Stimulated activated memory B cell treated with anti-CD40 and anti-IgM and Interleukin-4, amounts not matched to agents 10 μg/mL and 1 μg/mL and 100 μg/mL, for 72 hours (primary cell): ENCODE measurements at places on chromosomes 13 and 19.

- ATAC-seq = peak; percentile 5
Measured at GRCh38 chr13:25939961-25940687, 111.7 kb downstream of the SHISA2 start.

DNA sequence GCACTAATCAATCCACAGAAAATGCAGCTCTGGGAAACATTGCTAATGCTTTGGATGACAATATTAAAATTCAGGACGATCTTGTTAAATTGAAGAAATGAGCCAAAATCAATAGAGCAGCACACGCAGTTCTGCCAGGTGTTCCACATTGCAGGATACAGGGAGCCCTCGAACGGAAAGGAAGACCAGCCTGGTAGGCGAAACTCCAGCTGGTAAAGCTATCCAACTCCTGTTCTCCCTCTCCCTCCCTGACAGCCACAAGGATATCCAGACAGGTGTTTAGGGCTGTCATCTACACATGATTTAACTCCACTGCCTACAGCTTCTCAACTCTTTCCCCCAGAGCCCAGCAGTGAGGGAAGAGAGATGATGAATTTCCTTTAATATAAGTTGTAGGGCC is 67.7 kb downstream of the EPSTI1 start:
- ATAC-seq = no peak

- no peak for ATAC-seq
Measured at GRCh38 chr19:4338441-4339355, at the start of gene STAP2. STAP2 (minus strand) TSS chr19:4338827; CDS start chr19:4338753, 74 bp downstream.

- ATAC-seq = no peak
Measured at GRCh38 chr19:54682306-54682856, 19.6 kb downstream of the LILRB4 start.

DNA sequence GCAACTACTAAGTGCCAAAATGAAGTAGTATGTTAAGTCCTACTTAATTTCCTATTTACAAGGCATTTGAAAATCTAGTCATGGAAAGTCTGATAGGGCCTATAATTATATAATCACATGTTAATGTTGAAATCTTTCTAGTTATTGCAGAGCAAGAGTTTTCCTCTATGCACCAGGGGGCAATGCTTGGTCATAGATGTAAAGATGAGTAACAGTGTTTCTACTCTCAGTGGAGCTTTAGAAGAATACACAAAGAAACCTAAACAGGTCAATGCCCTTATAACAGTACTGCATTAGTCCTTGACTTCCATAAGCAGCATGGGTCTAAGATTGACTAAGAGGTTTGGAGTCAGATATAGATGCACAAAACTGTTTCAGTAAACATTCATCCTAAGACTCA is 218.7 kb downstream of the KCTD12 start:
- no peak for ATAC-seq

DNA sequence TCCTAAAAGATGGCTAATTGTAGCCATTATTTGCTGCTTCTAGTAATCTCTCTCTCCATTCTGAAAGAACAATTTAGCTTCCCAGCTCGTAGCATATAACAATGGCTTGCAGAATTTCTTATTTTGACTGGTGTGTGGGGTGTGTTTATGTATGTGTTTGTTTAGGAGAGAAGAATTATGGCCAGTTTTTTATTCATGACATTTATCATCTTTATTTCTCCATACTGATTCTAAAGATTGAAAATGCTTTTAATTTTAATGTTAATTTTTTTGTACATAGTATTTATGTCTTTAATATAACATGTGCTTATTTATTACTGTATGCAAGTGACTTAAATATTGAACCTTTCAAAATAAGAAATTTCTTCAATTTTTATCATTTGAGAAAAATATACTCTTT is 115.8 kb upstream of the TMTC4 start:
- no peak for ATAC-seq

DNA sequence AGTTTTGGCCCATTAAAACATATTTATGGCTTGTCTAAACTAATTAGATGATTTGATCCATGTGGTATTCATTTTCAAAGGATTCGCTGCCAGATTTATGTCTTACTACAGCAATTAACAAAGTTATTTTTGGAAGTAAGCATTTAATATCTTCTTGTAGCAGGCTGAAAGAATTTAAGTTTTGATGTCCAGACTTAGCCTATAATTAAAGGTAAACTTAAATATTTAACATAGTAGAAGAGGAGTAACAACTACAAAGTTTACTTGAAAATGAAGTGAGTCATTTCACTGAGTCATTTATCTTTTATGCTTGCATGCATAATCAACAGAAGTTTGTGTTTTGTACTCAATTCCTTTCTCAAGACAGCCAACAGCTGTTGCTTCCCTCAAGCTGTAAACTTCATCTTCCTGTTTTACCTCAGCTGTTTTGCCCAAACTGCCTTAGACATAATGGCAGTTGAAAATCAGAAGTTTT is 58.1 kb downstream of the EDNRB start:
- ATAC-seq = no peak

GRCh38 chr13:53131361-53131760 is 102.7 kb downstream of the OLFM4 start:
- no peak for ATAC-seq

DNA sequence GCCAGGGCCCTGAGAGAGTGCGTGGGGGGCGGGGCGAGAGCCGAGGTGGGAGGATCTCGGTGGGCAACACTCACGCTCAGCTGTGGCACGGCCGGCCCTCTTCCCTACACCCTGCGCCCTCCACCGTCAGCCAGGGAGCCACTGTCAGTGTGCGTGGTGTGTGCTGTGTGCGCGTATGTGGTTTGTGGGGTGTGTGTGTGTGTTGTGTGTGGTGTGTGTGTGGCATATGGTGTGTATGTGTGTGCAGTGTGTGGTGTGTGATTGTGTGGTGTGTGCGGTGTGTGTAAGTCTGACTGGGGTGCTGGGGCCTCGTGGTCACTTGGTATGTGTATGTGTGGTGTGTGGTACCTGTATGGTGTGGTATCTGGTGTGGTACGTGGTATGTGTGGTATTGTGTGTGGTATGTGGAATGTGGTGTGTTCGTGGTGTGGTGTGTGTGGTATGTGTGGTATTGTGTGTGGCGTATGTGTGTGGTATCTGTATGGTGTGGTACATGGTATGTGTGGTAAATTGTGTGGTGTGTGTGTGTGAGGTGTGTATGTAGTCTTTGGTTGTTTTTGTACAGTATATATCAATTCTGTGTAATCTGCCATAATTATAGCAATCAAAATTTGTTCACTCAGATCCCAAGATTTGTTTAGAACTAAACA is 5.1 kb downstream of the GRK1 start:
- no peak for ATAC-seq

DNA sequence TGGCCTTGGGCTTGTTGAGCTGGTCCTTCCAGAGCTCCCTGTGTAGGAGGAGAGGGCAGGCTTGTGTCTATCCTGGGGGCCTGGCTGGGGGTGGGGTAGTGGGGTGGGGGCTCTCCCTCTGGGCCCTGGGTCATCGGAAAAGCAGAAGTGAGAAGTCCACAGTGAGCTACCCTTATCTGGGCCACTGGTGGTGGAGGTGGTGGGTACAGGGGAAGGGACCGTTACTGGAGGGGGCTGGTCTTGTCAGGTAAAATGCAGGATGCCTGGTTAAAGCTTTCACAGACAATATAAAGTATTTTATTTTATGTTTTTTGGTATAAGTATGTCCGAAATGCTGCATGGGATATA is 342 bp upstream of the SIGLEC10 start:
- peak; percentile 81 for ATAC-seq
